ENCODE measurements at places on chromosomes 16 and 17. TPM values are rescaled to one million over a fixed set of nuclear protein-coding genes. Genes with fewer than 3 reads are reported as not detected.

Gene TUBB3
- 180 TPM for total RNA-seq

Gene UNC13D
- total RNA-seq, result not detected

Gene GSDMA
- 0.30 TPM for total RNA-seq

Gene FSCN2
- 1.4 TPM for total RNA-seq

Gene ATP1B2
- not detected for total RNA-seq

DNA sequence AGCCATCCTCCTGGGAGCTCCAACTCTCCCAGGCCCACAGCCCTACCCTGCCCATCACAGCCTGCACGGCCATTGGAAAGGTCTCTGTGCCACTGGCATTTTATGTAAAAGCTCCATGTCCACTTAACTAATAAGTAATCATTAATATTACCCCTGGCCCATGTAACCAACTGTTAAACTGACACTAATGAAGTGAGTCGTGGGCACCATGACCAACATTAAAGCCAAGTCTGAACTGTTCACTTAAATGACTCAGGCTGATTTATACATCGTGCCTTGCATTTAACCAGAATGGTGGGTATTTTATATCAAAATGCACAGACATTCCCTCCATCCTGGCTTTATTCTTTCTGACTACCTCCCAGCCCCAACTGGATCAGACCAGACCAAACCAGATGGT is 229.3 kb downstream of the SOX9 start:
- peaks cover 3% of the 10 kb centered on the region for H3K4me1 ChIP-seq
- no peak overlapping the region for H3K27ac ChIP-seq
- DNase-seq, result no peak
- peaks cover 2% of the 10 kb centered on the region for H3K27me3 ChIP-seq
- H3K36me3 ChIP-seq, result 0 out of 2 replicates have a peak, but pooled peaks cover 7% of the 10 kb centered on the region
- H3K4me3 ChIP-seq, result no peak overlapping the region

GRCh38 chr17:50922721-50923405 is 56.7 kb upstream of the TOB1 start:
- H3K36me3 ChIP-seq, result no peaks in the 10 kb centered on the region
- no peak overlapping the region for H3K4me3 ChIP-seq
- no peak for DNase-seq
- peaks cover 4% of the 10 kb centered on the region for H3K27me3 ChIP-seq
- peak overlapping the region; percentile 94 for H3K27ac ChIP-seq
- peaks cover 39% of the 10 kb centered on the region for H3K4me1 ChIP-seq

- no peak overlapping the region for H3K27ac ChIP-seq
- H3K27me3 ChIP-seq, result peaks cover 7% of the 10 kb centered on the region
- peaks cover 8% of the 10 kb centered on the region for H3K4me1 ChIP-seq
Measured at GRCh38 chr16:58337090-58337444, 42.2 kb upstream of the PRSS54 start.

GRCh38 chr17:78116411-78116810 is 12.1 kb downstream of the TMC6 start:
- H3K27me3 ChIP-seq, result peaks cover 9% of the 10 kb centered on the region
- H3K4me3 ChIP-seq, result no peak overlapping the region
- H3K36me3 ChIP-seq, result no peaks in the 10 kb centered on the region

DNA sequence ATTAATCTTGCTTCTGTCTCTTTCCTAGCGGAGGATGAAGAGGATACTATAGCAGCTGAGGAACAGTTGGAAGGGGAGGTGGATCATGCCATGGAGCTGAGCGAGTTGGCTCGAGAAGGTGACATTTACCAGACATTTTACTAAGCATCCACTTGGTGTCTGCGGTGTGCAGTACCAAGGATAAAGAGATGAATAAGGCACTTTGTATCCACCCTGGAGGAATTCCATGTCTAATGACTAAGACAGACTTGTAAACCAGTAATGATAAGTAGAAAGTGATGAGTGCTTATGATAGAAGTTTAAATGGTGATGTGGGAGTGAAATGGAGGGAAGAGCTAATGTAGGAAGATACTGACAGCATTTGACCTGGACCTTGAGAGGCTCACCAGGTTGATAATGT is 12.0 kb downstream of the SRCAP start:
- H3K4me1 ChIP-seq, result peaks cover 42% of the 10 kb centered on the region
- peak overlapping the region; percentile 62 for H3K27ac ChIP-seq
- peak; percentile 19 for DNase-seq
- peaks cover 2% of the 10 kb centered on the region for H3K27me3 ChIP-seq
- no peak overlapping the region for H3K4me3 ChIP-seq

DNA sequence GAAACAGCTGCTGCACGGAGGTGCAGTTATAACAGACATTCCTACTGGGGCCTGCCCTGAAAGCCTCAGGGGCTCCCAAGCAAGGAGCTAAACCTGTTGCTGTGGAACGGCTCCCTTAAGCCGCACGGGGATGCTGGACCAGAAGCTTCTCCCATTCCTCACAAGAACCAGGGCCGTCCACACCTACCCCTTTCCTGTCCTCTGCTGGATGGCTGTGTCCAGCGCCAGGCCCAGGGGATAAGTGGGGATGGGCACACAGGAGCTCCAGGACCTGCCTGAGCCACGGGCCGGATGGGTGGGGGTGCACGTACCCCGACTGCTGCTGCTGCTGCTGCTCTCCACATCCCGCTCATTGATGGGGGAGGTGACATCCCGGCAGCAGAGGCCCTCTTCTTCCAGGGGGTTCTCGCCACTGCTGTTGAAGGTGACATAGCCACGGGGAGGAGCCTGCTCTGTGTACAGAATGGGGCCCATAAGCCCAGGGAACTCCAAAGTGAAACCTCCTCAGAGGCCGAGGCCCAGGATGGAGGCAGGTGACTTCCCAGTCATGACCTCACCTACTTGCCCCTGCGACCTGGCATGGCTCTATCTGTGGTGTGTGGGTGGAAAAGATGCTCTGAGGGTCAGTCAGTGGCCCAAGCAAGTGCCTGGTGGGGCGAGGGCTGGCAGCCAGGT is 8.6 kb downstream of the NUDT16L1 start:
- DNase-seq, result no peak
- peaks cover 12% of the 10 kb centered on the region for H3K36me3 ChIP-seq
- no peaks in the 10 kb centered on the region for H3K4me1 ChIP-seq
- H3K27me3 ChIP-seq, result no peaks in the 10 kb centered on the region
- no peak overlapping the region for H3K4me3 ChIP-seq

GRCh38 chr17:53765609-53766008 is 57.1 kb upstream of the KIF2B start:
- H3K27me3 ChIP-seq, result no peaks in the 10 kb centered on the region
- no peak overlapping the region for H3K4me3 ChIP-seq
- no peak for DNase-seq
- no peaks in the 10 kb centered on the region for H3K4me1 ChIP-seq

DNA sequence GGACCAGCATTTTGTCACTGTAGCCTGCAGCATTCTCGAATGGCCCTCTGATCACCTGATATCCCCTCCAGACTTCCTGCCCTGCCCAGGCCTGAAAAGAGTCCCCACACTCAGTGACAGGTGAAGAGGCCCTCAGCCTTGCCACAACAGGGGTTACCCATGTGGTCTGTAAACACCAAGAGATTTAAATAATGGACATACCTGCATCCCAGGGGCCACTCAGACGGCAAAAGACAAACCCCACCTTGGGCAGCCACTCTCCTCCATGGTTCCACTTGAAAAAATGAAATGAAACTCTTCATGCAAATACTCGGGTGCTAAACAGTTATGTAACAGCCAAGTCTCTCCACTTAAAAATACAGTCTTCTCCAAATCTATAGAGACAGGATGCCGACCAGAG is 22.9 kb upstream of the PECAM1 start:
- H3K27ac ChIP-seq, result no peak overlapping the region
- peaks cover 10% of the 10 kb centered on the region for H3K4me1 ChIP-seq
- no peaks in the 10 kb centered on the region for H3K36me3 ChIP-seq

DNA sequence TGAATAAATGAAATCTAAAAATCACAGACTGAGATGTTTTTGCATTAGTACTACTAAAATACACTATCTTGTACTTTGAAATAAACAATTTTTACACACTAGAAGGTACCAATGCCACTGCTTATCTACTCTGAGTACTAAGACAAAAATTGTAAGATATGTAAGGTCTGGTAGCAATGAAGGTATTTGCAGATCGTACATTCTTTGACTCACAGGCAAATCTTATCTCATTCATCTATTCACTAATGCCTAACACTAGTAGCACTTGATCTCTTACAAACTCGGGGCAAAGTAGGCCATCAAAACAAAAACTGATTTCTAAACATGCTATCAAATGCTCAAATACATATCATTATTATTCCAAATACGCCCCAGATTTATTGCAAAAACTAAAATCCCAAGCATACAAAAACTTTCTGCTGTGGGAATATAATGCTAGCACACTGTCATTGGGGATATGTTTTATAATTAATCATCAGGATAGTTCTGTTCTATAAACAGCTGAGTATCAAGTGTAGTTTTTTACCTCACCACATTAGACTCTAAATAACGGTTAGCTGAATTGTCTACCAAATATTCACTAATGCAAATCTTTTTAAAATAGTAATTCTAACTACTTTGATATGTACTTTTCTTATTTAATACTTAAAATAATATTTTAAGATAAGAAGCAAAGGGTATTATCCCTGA is 68.0 kb downstream of the MED13 start:
- no peak overlapping the region for H3K4me3 ChIP-seq
- peaks cover 20% of the 10 kb centered on the region for H3K4me1 ChIP-seq
- H3K27me3 ChIP-seq, result no peaks in the 10 kb centered on the region
- DNase-seq, result peak; percentile 3

DNA sequence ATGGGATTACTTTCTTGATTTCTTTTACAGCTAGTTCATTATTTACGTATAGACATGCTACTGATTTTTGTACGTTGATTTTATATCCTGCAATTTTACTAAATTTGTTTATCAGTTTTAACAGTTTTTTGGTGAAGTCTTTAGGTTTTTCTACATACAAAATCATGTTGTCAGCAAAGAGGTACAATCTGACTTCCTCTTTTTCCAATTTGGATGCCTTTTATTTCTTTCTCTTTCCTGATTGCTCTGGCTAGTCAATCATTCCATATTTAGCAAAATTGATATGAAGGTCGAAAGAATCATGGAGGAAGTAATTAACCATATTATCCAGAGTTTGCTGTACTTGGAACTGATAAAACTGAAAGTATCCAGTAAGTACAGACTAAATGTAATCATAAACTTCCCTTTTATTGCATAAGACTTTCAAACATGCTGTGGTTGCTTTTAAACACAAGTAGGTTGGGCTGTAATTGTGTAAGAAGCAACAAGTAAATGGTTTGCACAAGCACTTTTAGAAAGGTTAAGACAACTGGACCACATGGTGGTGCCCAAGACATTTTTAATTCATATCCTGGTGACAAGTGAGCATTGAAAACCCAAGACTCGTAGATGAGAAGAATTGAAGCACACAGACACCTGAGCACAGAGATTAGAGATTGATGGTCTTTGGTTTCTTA is 8.4 kb downstream of the GDE1 start:
- H3K4me3 ChIP-seq, result no peak overlapping the region
- peaks cover 24% of the 10 kb centered on the region for H3K36me3 ChIP-seq
- no peak for DNase-seq
- H3K4me1 ChIP-seq, result peaks cover 25% of the 10 kb centered on the region

- no peaks in the 10 kb centered on the region for H3K27me3 ChIP-seq
- DNase-seq, result peak; percentile 55
- peak overlapping the region; percentile 12 for H3K27ac ChIP-seq
Measured at GRCh38 chr17:18319604-18320256, 4.6 kb downstream of the SMCR8 start.

- DNase-seq, result no peak
- peaks cover 10% of the 10 kb centered on the region for H3K4me1 ChIP-seq
- H3K36me3 ChIP-seq, result no peaks in the 10 kb centered on the region
- no peaks in the 10 kb centered on the region for H3K27me3 ChIP-seq
- no peak overlapping the region for H3K27ac ChIP-seq
Measured at GRCh38 chr17:75006653-75007052, 5.8 kb upstream of the MRPL58 start.

GRCh38 chr17:45110676-45111611 is 21.4 kb downstream of the PLCD3 start:
- H3K4me3 ChIP-seq, result no peak overlapping the region
- H3K27ac ChIP-seq, result no peak overlapping the region
- H3K4me1 ChIP-seq, result peaks cover 7% of the 10 kb centered on the region
